ENCODE measurements at places on chromosomes 7 and 10.

DNA sequence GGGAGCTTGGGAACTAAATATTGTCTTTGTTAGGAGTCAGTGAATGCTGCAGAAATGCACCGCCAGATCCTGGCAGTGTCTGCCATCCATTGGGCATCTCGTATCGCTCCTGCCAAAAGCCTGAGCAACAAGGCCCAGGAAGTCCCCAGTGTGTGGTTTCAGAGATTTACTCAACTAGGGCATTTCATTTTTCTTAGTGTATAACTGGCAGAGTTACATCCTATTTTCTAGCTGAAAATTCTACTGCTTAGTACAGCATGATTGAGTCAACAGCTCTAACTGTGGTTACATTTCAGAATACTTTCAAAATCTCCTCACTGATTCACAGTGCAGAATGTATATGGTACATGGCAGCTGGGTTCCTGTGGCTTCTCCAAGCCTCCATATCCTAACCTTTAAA lies 95.8 kb upstream of the CREB5 start:
- DNase-seq = no peak

- DNase-seq = peak; percentile 12
These were observed 134.8 kb upstream of the GDF10 start for GRCh38 chr10:47165168-47165710.

DNA sequence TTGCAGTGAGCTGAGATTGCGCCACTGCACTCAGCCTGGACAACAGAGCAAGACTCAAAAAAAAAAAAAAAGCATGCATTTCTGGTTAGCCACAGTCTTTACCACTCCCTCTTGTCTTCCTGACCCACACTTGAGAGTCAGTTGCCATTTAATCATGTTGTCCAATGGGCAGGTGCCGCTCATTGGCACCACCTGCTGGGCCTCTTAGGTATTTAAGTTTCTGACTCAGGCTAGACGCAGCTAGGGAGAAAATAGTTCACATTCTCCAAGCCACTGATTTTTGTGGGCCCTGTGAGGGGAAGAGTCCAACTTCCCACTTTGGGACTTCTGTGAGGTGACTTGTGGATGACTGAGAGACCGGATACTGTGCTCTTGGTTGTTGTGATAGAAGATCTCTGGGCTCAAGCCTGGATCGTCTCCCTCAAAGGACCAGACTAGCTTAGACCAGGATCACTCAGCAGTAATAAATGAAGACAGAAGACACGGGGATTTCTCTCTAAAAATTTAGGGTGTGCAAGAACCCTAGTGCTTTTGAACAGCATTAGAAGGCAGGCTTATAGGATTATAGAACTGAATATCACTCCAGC lies 26.8 kb upstream of the SORCS3 start:
- DNase-seq = peak; percentile 8

GRCh38 chr7:116776610-116777289 lies 85.6 kb upstream of the CAPZA2 start:
- no peak for DNase-seq

DNA sequence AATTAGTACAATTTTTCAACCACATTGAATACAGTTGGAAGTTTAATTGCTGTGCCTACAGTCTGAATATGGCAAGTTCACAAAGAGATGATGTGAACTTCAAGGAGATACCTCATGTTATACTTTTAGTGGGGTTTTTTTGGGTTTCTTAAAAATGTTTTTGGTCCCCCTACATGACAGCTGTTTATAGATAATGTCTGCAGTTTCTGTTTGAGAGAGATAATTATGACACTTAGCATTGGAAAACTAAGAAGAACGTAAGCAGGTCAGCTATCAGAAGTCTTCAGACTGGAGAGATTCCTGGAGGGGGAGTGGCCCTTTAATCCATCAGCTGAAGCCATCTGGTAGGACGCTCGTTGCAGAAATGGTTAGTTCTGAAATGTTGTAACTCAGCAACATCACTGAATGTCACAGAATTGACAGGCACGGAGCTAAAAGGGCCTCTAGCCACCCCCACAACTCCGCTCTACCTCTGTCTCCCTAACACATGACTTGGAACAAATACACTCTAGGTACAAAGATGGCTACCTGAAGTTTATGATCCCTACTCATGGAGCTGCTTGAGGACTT lies 29.0 kb downstream of the TIMM23 start:
- no peak for DNase-seq

DNA sequence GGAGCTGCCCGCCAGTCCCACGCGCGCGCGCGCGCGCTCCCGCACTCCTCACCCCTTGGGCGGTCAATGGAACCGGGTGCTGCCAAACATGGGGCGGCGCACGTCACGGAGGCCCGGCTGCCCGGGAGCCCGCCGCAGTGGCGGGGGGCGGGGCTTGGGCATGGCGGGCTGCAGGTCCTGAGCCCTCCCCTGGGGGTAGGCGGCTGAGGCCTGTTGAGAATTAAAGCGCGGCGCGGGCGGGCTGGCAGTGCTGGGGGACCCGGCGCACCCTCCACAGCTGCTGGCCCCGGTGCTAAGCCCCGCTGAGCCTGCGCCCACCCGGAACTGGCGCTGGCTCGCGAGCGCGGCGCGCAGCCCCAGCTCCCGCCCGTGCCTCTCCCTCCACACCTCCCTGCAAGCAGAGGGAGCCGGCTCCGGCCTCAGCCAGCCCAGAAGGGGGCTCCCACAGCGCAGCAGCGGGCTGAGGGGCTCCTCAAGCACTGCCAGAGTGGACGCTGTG lies 634.2 kb downstream of the ANKRD7 start:
- no peak for DNase-seq

DNA sequence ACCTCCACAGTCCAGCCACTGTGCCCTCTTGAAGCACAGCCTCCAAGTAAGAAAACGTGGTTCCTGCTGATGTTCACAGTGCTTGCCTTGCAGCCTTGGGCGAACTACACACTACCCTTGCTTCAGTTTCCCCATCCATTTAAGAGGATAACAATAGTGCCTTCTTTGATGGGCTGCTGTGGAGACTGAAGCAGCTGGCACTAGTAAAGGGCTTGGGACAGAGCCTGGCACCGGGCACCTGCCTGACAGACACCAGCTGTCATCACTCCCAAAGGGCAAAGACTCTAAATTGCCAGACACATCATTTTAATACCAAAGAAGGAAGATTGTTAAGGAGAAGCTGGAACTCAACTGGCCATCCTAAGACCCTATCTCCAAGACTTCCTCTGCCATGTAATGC lies 3.1 kb upstream of the C10orf90 start:
- no peak for DNase-seq

DNA sequence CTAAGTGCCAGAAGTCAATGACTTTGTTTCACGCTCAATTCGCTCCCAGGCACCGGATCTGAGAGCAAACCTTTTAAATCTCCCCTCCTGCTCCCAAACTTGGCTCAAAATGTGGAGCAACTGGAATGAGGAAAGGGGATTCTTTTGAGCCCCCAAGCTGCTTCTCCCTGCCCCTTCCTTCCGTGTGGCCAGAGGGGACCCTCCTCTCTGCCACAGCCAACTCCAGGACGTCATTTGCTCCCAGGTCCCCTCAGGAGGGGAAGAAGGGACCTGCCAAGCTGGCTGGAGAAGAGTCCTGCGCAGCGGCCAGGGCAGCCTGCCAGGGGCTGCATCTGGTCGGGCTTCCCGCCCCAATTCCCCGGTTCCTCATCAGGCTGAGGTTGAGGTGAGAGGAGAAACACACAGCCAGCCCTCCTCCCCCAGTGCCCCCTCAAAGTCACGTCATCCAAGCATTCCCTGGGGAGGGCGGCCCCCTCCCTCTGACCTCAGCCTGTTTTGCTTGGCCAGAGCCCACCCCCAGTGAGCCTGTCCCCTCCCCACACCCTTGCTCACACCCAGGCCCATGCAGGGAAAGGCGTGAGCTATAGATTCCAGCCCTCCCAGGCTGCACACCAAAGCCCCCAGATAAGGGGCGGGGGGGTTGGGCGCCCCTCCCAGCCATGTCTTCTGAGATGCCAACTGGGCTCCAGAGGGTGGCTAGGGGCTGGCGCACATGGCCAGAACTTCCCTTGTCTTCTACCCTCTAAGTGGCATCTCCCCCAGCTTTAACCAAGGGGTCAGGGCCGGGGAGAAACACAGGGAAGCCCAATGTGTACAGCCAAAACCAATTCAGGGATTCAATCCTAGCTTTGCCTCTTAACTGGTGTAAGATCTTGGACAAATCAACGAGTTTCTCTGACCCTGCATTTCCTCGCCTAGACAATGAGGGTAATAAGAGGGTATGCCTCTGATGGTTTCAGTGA lies 35.0 kb downstream of the SH3PXD2A start:
- DNase-seq = no peak

GRCh38 chr10:32411797-32412498 lies 34.0 kb upstream of the CCDC7 start:
- no peak for DNase-seq

DNA sequence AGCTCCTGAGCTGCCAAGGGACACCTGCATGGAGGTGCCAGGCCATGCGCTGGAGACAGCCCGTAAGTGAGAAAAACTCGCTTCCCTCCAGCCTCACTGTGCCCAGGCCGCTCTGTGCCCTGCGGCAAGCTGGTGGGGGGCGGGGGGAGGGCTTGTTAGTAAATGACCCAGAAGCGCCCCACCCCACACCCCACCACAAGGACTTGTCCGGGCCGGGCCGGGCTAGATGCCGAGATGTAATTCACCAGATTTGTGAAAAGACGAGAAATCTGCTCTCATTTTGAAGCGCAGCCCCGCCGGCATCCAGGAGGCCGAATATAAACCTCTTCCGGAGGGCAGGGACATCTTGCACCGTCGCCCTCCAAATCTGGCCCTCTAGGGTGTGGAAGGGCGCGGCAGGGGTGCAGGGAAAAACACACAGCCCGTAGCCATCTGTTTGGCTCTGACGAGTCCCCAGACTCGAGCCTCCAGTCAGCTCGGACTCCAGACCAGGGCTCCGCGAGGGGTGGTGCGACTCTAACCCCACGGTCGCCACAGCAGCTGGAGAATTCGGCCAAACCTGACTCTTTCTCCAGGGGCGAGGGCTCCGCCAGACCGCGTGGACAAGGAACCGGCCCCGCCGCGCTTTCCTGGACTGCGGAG lies 14.8 kb downstream of the TLX1 start:
- DNase-seq = no peak

DNA sequence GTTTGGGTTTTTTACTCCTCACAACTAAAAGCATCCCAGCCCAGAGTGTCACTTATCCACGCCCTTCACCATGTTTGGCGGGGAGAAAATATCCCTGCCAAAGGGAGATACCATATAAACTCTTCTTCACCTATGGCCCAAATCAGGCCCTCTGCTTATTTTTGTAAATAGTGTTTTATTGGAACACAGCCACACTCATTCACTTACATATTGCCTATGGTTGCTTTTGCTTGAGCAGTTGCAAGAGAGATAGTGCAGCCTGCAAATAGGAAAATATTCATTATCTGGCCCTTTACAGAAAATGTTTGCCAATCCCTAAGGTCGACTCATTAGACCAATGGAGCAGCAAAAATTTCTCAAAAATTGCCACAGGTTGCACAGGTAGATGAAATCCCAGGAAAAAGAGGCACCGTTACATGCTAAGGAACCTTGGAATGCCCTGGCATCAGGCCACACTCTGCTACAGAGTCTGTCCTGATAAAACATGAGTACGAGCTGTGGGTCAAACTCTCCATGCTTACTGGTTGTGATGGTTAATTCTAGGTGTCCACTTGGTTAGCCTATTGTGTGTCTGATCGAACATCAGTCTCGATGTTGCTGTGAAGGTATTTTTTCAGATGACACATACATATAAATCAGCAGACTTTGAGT lies 7.9 kb upstream of the RASSF4 start:
- no peak for DNase-seq

DNA sequence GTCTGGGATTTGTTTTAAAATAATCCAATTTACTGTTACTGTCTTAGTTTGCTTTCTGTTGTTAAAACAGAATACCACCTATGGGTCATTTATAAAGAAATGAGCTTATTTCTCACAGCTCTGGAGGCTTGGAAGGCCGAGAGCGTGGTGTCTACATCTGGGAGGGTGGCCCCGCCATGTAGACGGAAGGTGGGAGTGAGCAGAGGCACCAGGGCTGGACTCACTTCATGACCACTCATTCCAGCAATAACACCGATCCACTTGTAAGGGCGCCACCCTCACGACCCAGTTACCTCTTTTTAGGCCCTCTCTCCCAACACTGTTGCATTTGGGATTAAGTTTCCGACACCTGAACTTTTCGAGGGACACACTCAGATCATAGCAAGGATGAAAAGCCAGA lies 36.2 kb upstream of the CFAP46 start:
- no peak for DNase-seq

GRCh38 chr7:126803060-126803665 lies 449.6 kb downstream of the GRM8 start:
- DNase-seq = peak; percentile 2
